ENCODE measurements at places on chromosomes 1 and 21.

DNA sequence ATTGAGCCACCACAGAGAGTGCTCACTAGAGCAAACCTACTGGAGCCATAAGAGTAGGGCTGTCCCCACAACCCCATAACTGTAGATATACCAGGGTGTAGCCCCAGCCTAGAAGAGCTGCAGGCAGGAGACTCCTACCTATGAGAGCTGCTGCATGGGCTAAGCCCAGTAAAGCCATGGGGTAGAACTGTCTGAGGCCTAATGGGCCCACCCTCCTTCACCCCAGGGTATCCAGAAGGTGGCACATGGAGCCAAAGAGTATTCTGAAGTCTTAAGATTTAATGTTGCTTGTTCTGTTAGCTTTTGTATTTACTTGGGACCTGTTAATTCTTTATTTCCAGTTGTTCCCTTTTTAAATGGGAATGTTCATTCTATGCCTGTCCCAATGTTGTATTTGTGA, 1193.7 kb upstream of the ADGRL2 start:
- DNase-seq, result no peak

DNA sequence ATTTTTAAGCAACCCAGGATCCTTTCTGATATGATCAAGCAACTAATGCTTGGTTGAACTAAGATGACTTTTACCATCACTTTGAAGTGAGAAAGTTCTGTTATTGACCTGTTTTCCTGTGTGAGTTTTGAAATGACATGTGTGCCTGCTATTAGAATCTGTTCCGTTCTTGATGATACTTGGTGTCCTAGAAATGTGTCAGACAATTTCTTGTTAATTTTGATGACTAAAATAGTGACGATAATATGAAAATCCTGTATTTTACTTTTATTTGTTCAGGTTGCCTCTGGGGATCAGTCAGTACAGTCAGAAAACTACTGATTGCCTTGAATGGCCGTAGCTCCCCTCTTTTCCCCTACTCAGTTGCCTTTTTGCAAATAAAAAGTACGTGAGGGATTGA, 228.0 kb downstream of the RYR2 start:
- DNase-seq, result no peak

- DNase-seq, result no peak
Observed at GRCh38 chr1:229101011-229101871, 169.7 kb upstream of the RAB4A start.

DNA sequence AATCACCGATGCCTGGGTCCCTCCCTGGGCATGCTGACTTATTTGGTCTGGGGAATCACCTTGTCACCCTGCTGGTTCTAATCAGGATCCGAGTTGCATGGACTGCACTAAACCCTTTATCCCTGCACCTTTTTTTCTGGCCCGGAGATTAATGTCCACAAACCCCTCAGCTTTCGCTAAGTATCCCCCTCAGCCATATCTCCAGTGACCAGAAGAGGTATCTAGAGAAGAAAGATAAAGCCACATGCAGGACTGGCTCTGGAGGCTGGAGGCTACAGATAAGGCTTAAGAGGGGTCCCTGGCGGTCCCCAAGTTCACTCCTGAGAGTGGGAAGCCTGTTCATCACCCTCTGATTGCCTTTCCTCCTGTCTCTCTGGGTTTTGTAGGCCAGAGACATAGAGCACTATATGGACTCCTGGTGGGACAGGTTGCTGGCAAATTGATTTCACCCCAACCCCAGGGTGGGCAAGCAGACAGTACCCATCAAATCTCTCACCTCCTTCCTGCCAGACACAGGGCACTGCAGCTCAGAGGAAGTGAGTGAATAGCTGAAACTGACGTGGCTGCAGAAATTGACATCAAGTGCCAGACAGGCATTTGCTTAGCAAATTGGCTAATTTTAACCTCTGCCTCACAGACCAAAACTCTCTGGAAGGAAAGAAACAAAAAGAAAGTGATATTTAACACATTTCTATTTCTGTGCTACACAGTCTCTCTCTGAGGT, 38.8 kb downstream of the HMGB4 start:
- DNase-seq, result no peak

GRCh38 chr1:194252199-194252598, 1065.8 kb upstream of the B3GALT2 start:
- no peak for DNase-seq

GRCh38 chr1:245549996-245550719, 395.4 kb downstream of the KIF26B start:
- no peak for DNase-seq

DNA sequence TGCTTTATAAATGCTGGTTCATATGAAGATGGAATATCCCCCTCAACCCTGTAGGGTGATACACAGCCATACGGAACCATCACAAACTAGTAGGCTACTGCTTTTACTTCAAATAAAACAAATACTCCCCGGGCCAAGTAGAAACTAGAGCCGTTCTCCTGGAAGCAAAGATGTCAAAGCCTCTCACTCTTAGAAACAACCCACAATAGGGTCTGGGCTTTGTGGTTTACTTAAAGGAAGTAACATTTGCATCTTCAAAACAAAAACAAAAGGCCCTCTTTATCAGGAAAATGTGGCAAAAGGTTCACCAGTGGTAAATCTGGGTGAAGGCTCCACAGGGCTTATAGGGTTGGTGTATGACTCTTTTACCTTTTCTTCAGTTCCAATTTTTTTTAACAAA, 49.8 kb downstream of the HLCS start:
- DNase-seq, result no peak

DNA sequence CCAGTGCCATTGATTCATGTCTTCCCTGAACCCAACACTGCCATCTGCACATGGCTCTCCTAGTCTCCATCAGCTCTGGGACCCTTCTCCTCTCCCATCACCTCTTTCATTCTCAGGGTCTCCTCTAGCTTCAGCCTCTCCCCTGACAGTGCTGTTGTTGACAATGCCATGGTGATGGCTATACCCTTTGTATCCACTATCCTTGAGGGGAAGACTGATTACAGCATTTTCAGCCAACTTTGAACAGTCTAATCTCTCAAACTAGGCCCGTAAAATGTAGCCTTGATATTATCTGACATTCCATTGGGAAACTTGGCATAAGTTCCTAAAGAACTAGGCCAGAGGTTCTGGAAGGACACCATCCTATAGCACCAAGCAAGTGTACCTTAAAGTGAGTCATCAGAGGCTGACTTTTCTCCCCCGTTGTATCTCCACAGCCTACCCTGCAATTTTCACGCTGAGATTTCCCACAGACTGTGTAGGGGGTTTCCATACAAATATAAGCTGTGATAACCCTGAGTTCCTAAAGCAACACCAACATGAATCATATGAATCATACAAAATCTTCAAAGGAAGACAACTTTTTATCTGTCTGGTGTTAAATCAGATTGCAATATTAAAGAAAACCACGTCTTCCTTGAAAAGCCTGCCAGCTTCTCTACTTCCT, 5.8 kb downstream of the HAO2 start:
- no peak for DNase-seq

DNA sequence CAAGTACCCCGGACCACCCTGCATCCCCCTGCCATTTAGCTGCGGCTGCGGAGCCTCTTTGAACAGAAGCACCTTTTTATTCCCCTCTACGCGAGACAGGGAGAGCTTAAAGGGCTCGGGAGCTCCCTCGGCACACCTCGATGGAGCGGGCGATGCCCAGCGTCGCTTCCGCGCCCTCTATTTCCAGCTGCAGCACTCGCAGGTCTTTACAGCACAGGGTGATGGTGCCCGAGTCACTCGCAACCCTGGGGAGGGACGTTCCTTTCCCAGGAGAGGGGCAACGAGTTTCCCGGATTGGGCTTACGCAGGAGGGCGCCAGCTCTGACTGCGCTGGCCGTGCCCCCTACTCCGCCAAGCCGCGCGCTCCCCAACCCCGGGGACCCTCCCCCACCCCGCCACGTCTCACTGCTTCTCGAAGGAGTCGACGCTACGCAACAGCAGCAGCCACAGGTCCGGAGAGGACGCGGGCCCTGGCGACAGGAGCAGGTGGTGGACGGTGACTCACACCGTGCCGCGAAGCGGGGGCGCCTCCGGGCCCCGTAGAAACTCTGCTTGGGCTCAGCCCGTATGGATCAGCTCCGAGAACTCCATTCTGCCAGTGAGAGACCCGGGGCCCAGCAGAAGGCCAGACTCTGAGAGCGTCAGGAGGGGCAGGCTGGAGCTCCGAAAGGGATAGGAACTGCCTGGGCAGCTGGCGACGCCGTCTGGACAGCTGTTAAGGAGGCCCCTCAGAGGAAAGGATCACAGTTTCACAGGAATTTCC, 5.8 kb upstream of the FAM167B start:
- DNase-seq, result no peak
